ENCODE measurements at places on chromosomes 6 and 20. TPM values are rescaled to one million over a fixed set of nuclear protein-coding genes. Genes with fewer than 3 reads are reported as not detected.

DNA sequence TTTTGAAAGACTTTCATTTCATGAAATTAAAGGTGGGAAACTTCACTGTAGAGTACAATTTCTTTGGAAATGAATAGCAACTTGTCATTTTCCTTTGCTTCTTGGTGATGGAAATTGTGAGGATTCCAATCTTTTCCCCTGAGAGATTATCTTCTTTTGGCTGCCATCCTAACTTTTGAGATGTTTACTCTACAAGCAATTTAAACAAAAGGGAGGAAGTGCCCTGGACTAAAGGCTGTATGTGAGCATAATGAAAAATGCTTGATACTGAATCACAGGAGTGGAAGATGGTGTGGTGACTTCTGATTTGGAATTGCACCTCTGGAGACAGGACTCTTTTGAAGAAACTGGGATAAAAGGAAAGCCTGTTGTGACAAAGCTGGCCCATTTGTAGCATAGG, 43.1 kb upstream of the JAG1 start:
- H3K27me3 ChIP-seq: no peaks in the 10 kb centered on the region
- DNase-seq: no peak
- H3K36me3 ChIP-seq: no peaks in the 10 kb centered on the region
- H3K4me1 ChIP-seq: peaks cover 10% of the 10 kb centered on the region
- no peak overlapping the region for H3K27ac ChIP-seq

GRCh38 chr6:73121421-73121993, 103.8 kb downstream of the KHDC1L start:
- no peak overlapping the region for H3K27ac ChIP-seq
- no peaks in the 10 kb centered on the region for H3K4me1 ChIP-seq
- H3K27me3 ChIP-seq: no peaks in the 10 kb centered on the region
- DNase-seq: no peak
- no peaks in the 10 kb centered on the region for H3K36me3 ChIP-seq

DNA sequence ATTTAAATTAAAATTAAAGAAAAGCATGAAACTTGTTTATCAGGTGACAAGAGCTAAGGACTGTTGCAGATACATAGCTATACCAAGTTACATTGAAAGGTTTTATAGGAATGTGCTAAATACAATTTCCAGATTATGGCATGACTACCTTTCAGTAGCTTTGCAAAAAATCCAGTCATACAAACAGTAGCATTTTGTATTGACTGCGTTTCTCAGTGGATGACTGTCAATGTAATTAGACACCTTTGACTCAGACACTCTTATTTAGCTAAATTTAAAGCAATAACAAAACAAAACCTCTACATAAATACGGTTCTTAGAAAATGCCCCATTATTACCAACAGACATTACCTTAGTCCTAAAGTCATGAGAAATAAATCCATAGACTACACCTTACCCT, 275.8 kb upstream of the RUNX2 start:
- no peak overlapping the region for H3K27ac ChIP-seq
- H3K27me3 ChIP-seq: no peaks in the 10 kb centered on the region
- no peaks in the 10 kb centered on the region for H3K36me3 ChIP-seq
- no peak for DNase-seq
- no peaks in the 10 kb centered on the region for H3K4me1 ChIP-seq

DNA sequence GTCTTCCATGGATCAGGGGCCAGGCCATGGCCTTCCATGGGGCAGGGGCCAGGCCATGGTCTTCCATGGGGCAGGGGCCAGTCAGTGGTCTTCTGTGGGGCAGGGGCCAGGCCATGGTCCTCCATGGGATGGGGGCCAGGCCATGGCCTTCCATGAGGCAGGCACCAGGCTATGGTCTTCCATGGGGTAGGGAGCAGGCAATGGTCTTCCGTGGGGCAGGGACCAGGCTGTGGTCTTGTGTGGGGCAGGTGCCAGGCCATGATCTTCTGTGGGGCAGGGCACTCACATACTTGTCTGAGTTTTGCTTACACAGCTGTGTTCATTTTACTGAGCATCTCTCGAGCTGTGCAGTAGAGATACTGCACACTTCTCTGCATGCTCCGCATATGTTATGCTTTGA, 57.3 kb upstream of the THBS2 start:
- no peaks in the 10 kb centered on the region for H3K36me3 ChIP-seq
- no peak overlapping the region for H3K4me3 ChIP-seq
- H3K4me1 ChIP-seq: no peaks in the 10 kb centered on the region
- DNase-seq: no peak

DNA sequence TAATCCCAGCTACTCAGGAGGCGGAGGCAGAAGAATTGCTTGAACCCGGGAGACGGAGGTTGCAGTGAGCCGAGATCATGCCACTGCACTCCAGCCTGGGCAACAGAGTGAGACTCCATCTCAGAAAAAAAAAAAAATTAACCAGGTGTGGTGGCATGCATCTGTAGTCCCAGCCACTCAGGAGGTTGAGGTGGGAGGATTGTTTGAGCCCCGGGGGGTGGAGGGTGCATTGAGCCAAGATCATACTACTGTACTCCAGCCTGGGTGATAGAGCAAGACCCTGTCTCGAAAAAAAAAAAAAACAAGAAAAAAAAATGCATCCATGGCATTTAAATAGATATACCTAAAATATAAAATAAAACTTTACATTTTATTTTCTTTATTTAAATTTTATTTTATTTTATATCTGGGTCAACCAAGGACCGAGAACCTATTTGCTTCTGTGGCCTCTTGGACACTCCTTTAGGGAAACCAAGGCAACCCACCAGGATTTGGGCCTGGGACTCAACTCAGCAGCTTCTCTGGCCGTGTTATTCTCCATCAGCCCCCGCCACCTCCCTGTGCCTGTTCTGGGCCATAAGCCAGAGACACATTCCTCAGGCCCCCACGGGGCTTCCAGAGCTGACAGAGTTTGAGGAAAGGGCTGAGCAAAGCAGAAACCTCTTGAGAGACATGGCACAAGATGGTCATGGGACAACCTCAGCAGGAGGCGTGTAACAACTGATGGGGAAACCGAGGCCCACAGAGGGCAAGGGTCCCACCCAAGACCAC, 6.2 kb downstream of the SNTA1 start:
- DNase-seq: no peak
- H3K27me3 ChIP-seq: no peaks in the 10 kb centered on the region
- H3K4me3 ChIP-seq: no peak overlapping the region
- peaks cover under 1% of the 10 kb centered on the region for H3K4me1 ChIP-seq
- no peak overlapping the region for H3K27ac ChIP-seq

GRCh38 chr6:99603421-99604165, 3.0 kb upstream of the PRDM13 start:
- H3K4me3 ChIP-seq: peak overlapping the region; percentile 33
- no peak for DNase-seq
- H3K27me3 ChIP-seq: peaks cover 100% of the 10 kb centered on the region
- no peak overlapping the region for H3K27ac ChIP-seq

- H3K4me1 ChIP-seq: peaks cover 58% of the 10 kb centered on the region
- no peaks in the 10 kb centered on the region for H3K27me3 ChIP-seq
- peak overlapping the region; percentile 72 for H3K27ac ChIP-seq
- H3K4me3 ChIP-seq: no peak overlapping the region
Observed at GRCh38 chr20:62621251-62622110, 20.8 kb upstream of the SLCO4A1 start.

DNA sequence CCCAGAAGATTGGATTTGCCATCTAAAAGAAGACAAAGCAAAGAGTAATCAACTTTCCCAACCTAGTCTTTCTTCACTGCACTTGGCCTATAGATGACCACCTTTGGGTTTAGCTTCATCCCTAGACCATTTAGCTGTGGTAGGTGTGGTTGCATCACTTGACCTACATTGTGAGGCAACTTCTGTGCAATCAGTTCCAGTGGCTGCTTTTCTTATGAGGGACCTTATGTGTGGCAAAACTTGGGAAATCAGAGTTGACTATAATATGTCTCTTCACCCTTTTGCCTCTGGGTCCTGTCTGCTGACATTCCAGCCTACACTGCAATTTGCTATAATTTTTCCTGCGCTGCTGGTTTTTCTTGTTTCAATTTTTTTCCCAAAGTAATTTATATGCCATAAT, 55.2 kb downstream of the PRDM13 start:
- H3K4me3 ChIP-seq: no peak overlapping the region
- H3K36me3 ChIP-seq: no peaks in the 10 kb centered on the region
- H3K27me3 ChIP-seq: no peaks in the 10 kb centered on the region
- no peak overlapping the region for H3K27ac ChIP-seq

DNA sequence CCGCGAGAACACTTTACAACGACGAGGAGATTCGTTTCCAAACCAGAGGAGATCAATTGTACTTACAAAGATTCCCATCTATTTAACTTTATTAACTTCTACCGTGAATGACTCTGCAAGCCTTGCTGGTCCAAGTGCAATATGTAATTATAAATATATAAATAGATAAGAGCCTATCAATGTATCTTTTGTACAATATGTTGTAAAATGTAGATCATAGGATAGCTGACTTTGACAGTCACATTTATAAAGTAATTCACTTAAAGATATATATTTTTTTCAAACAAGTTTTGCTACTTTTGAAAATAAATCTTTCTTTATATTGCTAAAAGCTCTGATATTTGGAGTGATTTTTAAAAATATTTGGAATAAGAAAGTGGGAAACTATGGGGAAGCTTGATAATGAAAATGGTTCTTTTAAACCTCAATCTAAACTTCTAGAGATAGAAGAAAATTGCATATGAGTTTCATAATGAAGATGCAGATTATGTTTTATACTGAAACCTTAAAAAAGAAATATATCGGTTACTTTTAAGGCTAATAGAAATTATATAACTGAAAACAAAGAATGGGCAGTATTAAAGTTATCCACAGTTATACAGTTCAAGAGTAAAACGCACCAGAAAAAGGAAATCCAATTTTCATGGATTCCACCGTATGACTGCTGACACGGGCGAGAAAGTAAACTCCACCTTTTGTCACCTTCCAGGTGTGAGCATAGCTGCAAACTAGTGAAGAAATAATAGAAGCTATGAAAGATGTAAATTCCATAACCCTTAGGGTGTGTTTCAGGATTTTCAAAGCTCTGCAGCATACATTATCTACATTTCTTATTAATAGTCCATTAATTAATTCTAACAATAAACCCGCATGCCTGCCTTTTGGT, 3.3 kb downstream of the TCF21 start:
- peak overlapping the region; percentile 56 for H3K4me3 ChIP-seq
- peaks cover 86% of the 10 kb centered on the region for H3K27me3 ChIP-seq
- DNase-seq: no peak
- peaks cover 6% of the 10 kb centered on the region for H3K4me1 ChIP-seq
- no peaks in the 10 kb centered on the region for H3K36me3 ChIP-seq
- H3K27ac ChIP-seq: peak overlapping the region; percentile 85

DNA sequence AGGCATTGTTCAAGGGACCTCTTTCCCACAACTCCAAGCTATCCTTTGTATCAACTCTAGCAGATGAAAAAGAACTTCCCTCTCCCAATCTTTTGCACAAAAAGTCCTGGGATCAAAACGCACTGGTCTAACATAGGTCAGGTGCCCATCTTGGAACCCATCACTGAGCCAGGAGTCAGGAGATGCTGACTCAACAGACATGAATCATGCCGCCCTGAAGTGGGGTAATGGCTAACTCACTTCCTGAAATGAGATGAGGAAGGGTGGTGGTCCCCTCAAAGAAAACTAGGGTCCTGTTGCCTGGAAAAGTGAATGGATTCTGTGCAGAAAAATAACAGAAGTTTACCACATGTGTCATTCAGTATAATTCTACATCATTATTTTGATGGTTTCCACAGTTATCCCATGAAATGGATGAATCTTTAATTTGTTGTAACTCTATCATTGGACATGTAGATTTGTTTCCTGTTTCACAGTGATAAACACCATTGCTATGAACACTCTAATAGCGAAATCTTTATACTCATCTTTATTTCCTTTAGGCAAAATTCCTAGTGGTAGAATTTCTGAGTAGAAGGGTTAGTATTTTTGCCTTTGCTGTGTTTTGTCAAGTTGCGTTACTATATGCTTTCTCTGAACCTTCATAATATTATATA, 151.3 kb downstream of the SLC16A10 start:
- H3K4me3 ChIP-seq: no peak overlapping the region
- no peaks in the 10 kb centered on the region for H3K36me3 ChIP-seq
- no peak overlapping the region for H3K27ac ChIP-seq
- no peak for DNase-seq
- no peaks in the 10 kb centered on the region for H3K4me1 ChIP-seq

DNA sequence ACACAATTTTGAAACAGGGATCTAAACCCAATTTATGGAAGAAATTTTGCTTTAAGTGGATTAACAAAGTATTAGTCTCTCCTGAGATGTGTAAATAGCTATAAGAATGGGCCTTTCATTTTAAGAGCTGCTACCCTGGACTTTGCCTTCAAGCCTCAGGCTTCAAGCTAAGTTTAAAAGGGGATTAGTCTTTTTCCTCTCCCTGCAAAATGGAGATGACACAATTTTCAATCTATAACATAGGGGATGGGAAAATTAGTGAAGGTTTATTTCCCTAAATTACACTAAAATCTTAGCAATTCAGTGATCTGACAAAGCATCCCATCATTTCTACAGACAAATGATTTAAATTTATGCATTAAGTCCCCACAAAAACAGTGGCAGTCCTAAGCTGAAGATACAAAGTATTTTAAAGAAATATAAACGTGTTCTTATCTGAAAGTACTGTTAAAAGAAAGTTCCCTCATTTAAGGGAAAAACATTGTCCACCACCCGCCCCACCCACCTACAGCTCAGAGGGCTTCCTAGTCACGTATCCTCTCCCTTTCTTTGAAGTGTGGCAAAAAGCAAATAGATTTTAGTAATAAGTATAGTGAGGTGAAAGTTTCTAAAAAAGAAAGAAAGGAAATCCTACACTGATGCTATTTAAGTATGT, 14.5 kb downstream of the ARHGAP18 start:
- H3K27ac ChIP-seq: peak overlapping the region; percentile 6
- H3K36me3 ChIP-seq: no peaks in the 10 kb centered on the region
- peaks cover 48% of the 10 kb centered on the region for H3K4me1 ChIP-seq
- no peak for DNase-seq
- no peaks in the 10 kb centered on the region for H3K27me3 ChIP-seq

COL21A1 gene
- 15.6 TPM for total RNA-seq

DNA sequence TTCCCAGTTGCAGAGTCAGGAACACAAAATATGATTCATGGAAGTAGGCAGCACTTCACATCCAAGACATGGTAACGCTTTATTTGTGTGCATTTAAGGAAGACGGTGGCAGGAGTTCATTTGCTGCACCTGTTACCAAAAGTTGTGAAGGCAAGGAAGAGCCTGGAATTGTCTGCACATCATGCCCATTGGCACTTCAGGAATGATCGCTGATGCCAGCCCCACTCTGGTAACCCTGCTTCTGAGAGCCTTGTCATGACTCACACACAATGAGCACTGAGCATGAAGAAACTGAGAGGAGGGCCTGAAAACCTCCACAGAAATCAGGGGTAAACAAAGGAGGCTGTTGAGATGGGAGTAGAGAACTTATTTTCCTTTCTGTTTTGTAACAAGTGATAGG, 181.1 kb downstream of the RPS12 start:
- H3K36me3 ChIP-seq: no peaks in the 10 kb centered on the region
- H3K4me3 ChIP-seq: no peak overlapping the region
- no peak for DNase-seq
- H3K27me3 ChIP-seq: no peaks in the 10 kb centered on the region
- no peak overlapping the region for H3K27ac ChIP-seq

DNA sequence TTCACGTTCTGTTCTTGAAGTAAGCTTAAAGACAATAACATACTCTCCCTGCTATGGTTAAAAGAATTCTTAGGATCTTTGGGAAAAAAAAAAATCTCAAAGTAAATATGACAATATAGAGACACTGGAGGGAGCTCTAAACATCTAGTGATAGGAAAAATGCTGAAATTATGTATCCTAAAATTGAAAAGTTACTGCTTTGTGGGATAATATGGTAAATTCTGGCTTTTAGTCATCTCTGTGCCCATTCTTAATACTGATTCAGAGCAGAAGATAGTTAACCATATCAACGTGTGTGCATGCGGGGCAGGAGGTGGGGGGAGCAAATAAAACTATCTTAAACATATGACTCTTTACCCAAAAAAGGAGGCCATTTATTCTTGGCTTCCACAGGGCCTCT, 165.4 kb downstream of the GMPR start:
- no peaks in the 10 kb centered on the region for H3K36me3 ChIP-seq
- H3K27ac ChIP-seq: no peak overlapping the region
- H3K4me3 ChIP-seq: no peak overlapping the region
- no peak for DNase-seq

Measured in upper lobe of right lung (tissue), 1 donor.